ENCODE measurements at places on chromosomes 7 and 10. TPM values are rescaled to one million over a fixed set of nuclear protein-coding genes. Genes with fewer than 3 reads are reported as not detected.

The INMT gene
- total RNA-seq: 1.2 TPM

The PKD2L1 gene
- total RNA-seq: 0.18 TPM

The HOXA2 gene
- total RNA-seq: 5.4 TPM

The GHRHR gene
- total RNA-seq: 4.8 TPM

The TMEM254 gene
- 8.9 TPM for total RNA-seq

The SPDYE18 gene
- total RNA-seq: 0.64 TPM

The HNRNPF gene
- 62.3 TPM for total RNA-seq

The GBX1 gene
- total RNA-seq: 0.89 TPM
